ENCODE measurements at places on chromosomes 4 and X.

DNA sequence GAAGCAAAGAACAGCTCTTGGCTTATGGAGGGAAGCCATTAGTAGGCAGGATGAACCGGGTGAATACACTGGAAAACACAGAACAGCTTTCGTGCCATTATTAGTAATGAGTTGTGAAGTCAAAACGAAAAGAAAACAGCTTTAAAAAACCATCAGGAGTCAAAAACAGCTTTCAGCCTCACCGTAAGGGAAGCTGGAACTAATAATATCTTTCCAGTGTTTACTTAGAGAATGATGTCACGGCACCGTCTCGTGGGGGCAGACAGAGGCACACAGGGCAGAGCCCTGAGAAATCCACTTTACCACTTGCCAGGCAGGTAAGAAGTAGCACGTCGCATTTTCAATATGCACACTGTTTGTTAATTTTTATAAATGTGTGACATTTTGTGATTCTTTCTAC is 37.9 kb upstream of the HMX1 start:
- no peak for DNase-seq

GRCh38 chr4:112927544-112927943 is 121.9 kb upstream of the ANK2 start:
- no peak for DNase-seq

GRCh38 chr4:182893047-182893446 is 24.1 kb downstream of the DCTD start:
- no peak for DNase-seq

GRCh38 chrX:19659929-19660328 is 144.6 kb upstream of the MAP3K15 start:
- no peak for DNase-seq

DNA sequence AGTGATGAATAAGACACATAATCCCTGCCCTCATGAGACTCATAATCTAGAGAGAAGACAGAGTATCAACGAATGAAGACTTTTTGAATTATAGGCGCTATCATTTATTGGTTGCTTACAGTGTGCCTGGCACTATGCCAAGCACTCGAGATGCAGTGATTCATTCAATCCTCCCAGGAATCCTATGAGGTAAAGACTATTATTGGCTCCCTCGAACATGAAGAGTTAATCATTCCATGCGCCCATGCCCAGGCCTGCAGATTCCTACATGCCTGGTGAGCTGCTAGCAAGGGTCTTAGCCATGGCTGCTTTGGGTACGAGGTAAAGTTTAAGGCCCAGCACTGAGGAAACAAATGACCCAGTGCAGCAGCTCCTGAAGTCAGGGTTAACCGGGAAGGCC is 47.0 kb downstream of the TEX13B start:
- no peak for DNase-seq

- DNase-seq: peak; percentile 37
These were observed 6.9 kb downstream of the SORCS2 start for GRCh38 chr4:7199129-7199725.

GRCh38 chr4:119559044-119559647 is 69.5 kb downstream of the PDE5A start:
- DNase-seq: no peak

DNA sequence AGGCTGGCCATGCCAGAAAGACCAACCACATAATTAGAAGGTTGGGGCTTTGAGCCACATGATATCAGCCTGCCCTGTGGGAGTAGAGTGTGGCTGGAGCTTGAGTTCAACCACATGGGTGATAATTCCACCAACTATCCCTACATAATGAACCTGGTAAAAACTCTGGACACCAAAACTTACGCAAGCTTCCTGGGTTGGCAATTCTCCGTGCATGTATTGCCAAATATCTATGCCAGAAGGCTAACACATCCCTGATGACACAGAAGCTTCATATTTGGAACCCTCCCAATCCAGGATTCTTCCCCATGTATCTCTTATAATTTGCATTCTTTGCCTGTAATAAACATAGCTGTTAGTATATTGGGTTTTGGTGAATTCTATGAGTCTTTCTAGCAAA is 68.2 kb downstream of the FUNDC1 start:
- no peak for DNase-seq

DNA sequence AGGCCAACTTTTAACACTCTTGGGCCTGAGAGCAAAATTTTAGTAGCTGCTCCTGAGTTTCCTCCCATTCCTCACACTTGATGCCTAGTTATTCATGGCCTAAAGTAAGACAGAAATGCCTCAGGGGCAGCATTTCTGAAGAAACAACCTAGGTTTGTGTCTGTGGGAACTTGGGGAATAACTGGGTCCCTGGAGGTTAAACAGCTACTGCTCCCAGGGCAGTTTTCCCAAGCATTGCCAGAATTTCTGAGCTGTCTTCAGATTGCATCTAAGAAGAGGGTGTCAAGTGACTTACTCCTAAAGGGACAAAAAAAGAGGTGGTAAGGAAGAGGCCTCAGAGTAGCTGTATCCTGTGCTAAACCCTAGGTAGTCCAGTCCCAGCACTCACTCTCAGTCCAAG is 130.8 kb upstream of the ACSL4 start:
- DNase-seq: no peak

DNA sequence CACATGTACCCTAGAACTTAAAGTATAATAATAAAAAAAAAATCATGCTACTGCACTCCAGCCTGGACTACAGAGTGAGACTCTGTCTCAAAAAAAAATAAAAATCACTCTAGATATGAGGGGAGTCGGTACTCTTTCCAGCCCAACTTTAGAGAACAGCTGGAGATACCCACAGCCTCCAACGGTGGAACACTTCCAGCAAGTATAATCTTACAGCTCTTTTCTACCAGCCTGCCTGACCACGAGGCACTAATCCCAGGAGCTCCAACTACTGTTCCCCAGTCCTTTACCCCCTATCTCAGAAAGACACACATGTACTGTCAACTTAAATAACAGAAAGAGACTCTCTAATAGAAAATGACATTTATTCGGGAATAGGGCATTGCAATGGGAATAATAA is 46.8 kb downstream of the STEEP1 start:
- no peak for DNase-seq

DNA sequence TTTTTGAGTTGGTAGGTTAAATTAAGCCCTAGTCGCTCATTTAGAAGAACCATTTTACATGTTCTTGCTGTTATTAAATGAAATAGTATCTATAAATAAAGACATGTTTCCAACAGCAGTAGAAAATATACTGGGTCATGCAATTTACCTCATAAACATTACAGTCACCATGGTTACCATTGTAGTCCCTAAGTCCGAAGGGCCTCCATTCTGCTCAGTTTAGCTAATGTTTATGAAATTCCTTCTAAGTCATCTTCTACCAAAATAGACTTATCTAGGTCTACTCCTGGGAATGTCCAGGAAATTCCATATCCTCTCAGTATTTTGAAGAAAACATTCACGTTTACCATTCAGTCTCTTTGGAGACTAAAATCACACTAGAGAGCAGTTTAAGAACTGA is 292.5 kb upstream of the DCAF8L1 start:
- DNase-seq: no peak

DNA sequence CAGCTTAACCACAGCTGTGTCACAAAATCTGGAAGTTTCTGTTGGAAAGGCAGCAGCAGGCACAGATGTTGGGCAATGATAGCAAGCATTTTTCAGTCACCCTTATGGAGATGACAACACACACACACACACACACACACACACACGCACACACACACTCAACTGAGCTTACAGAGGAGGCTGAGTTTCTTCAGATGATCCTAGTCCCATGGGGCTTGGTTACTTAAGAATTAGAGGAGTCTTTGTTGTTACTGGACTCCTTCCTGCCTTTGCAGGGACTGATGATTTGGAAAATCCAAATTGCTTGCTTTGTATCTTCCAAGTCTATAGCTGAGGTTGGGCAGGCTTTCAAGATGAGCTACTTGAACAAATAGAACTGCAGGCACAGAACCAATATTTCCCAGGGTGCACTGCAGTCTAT is 740.1 kb upstream of the PITX2 start:
- no peak for DNase-seq

- no peak for DNase-seq
These were observed 108.0 kb upstream of the USP38 start for GRCh38 chr4:143076723-143077122.

DNA sequence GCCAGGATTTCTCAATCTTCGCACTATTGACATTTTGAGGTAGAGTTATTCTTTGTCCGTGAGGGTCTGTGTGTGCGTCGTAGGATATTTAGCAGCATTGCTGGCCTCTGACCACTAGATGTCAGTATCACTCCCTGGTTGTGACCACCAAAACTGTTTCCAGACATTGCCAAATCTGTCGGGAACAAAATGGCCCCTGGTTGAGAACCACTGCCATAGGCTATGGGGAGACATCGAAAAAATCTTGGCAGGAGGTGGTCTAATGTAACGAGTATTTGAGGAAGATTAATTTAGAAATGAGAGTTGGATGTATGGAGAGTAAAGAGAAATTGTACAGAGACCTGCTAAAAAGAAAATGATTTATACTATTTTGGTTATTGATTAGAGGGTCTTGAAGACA is 108.4 kb downstream of the DOCK11 start:
- DNase-seq: peak; percentile 64

DNA sequence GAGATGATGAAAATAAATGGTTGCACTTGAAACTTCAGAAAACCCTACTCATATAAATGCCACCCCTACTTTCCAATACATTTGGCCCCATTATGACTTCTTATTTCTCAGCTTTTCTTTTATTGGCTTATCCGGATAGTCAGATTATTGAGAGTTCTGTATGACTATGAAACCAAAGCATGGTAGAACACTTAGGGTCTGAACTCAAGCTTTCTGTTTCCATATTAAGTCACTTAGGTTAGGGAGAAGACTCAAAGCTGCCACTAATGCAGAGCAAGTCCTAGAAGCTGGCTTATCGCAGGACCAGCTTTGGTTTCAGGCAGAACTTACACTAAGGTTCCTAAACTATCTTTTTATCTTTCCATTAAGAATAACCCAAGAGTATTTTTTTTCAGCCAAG is 229.9 kb upstream of the CPEB2 start:
- no peak for DNase-seq

DNA sequence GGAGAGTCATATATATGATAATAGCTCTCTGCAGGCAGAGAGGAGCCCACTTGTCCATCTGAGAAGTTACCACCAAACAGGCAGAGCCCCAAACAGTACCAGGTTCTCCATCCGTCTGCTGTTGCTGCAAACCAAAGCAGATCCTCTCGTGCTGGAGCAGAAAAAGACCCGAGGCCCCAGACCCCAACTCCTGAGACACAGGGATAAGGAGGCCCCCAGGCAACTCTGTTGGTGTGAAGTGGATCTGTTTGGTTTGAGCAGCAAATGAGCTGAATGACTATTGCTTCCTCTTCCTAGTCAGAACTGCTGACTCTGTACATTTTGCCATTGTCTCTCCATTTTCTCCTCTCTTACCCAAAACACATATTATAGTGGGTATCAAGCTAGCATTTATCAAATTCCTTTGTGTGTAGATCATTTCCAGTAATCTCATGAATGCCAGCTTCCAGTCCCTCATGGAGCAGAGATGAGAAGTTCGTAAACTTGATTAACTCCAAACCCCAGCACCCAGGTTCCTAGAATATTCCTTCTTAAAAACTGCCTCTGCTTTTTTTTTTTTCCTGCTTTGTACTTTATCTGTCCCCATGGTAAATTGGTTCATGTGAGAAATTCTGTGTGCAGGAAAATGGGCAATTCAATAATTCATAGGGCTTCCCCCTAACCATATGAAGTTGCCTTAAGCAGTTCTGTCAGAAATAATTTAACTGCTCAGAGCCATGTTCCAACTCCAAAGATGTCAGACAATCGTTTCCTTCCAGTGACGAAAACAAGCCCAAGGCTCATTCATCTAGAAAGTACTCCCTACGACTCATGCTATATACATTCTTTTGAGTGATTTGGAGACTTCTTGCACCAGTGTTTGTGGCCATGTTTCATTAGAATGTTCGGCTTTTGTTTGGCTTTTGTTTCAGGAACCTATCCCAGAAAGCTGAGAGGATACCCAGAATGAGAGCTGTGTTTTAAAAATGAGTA is 98.6 kb upstream of the ATXN3L start:
- DNase-seq: no peak

GRCh38 chr4:622996-623913 is 2.1 kb upstream of the PDE6B start:
- peak; percentile 51 for DNase-seq

DNA sequence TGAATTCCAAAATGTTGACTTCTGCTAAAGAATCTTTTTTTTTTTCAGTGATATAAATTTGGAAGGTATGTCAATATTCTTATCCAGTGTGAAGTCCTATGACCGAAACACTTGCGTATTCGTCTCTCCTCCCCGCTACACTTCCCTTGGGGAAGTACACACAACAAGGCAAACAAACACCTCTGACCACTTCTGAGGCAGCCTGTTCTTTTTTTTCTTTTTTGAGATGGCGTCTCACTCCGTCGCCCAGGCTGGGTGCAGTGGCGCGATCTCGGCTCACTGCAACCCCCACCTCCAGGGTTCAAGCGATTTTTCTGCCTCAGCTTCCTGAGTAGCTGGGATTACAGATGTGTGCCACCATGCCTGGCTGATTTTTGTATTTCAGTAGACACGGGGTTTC is 78.1 kb upstream of the DHRSX start:
- no peak for DNase-seq

- no peak for DNase-seq
These were observed 16.6 kb downstream of the FAM149A start for GRCh38 chr4:186121057-186121456.

- no peak for DNase-seq
These were observed 239.6 kb downstream of the GBA3 start for GRCh38 chr4:22932326-22932725.

DNA sequence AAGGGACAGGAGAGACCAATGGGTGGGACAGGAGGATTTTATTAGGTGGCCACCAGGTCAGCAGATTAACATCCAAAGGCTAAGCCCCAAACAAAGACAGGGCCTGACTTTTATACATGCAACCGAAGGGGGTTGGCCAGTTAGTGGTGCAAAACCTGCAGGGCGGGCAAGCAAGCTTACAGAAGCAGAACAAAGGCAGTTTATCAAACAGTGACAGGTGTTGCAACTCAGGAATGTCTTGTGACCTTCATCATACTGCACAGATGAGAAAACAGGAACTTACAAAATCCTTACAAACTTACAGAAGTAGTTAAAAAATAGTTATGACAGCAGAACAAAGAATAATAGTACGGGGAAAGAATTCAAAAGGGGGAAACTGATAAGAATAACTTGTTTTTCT is 708.1 kb downstream of the GLUD2 start:
- DNase-seq: no peak

GRCh38 chr4:102579794-102580462 is 78.8 kb downstream of the NFKB1 start:
- no peak for DNase-seq

DNA sequence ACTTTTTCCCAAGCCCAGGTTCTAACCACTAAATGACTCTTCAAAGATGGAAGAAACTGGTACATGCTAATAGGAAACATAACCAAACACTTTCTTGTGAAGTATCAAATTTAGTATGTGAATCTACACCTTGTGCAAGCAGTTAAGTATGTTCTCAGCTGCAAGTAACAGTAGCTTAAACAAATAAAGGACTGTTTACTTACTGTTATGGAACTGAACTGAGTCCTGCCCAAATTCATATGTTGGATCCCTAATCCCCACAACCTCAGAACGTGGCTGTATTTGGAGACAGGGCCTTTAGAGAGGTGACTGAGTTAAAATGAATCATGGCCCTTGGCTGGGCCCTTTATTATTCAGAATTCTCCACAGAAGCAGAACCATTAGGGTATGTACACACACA is 178.7 kb downstream of the KDR start:
- no peak for DNase-seq
